Nasal cavity respiratory epithelium epithelial cell of viscerocranial mucosa (primary cell): ENCODE measurements at places on chromosomes 1 and 21. TPM values are rescaled to one million over a fixed set of nuclear protein-coding genes. Genes with fewer than 3 reads are reported as not detected.

The PRAMEF6 gene
- not detected in 2 replicates for total RNA-seq

The S100A5 gene
- total RNA-seq: not detected in 2 replicates

The ERMAP gene
- total RNA-seq: 5.8 and 6.4 TPM in 2 replicates

The ERG gene
- total RNA-seq: under 0.01 and 0.78 TPM in 2 replicates

The TSTD1 gene
- 38.3 and 78.6 TPM in 2 replicates for total RNA-seq

The C1orf210 gene
- total RNA-seq: 5.5 and 5.8 TPM in 2 replicates

The COL11A1 gene
- under 0.01 and 0.07 TPM in 2 replicates for total RNA-seq

The C1orf185 gene
- total RNA-seq: not detected in 2 replicates

The DCST1 gene
- not detected in 2 replicates for total RNA-seq

The TRIM63 gene
- 0.07 and 0.68 TPM in 2 replicates for total RNA-seq

The SRRM1 gene
- total RNA-seq: 31.4 and 40.5 TPM in 2 replicates

The OR10Z1 gene
- total RNA-seq: not detected in 2 replicates

The LENEP gene
- total RNA-seq: 1.00 TPM in 1 of 2 replicates, not detected in the other

The DNAI4 gene
- total RNA-seq: 3.1 and 6.6 TPM in 2 replicates

The IRF2BP2 gene
- total RNA-seq: 108 and 231 TPM in 2 replicates

The HENMT1 gene
- 2.2 and 2.4 TPM in 2 replicates for total RNA-seq

The TTLL10 gene
- total RNA-seq: 0.28 TPM in 1 of 2 replicates, not detected in the other

The LCE7A gene
- not detected in 2 replicates for total RNA-seq

The SLC30A2 gene
- total RNA-seq: under 0.01 and 0.07 TPM in 2 replicates

The SERPINC1 gene
- total RNA-seq: 0.21 TPM in 1 of 2 replicates, not detected in the other

The CD101 gene
- 0.34 and 1.8 TPM in 2 replicates for total RNA-seq

The SNX7 gene
- 18.1 and 29.6 TPM in 2 replicates for total RNA-seq
